Large intestine (tissue), 12 donors: ENCODE measurements at places on chromosomes 3 and 15. TPM values are rescaled to one million over a fixed set of nuclear protein-coding genes. Genes with fewer than 3 reads are reported as not detected.

Gene C3orf49
- polyA plus RNA-seq: 0.33 TPM

Gene MESP1
- polyA plus RNA-seq: 1.0 TPM

Gene AMIGO3
- polyA plus RNA-seq: 1.3 TPM

Gene SCAANT1
- polyA plus RNA-seq: 1.8 TPM

Gene PIK3R4
- 28.7 TPM for polyA plus RNA-seq

DNA sequence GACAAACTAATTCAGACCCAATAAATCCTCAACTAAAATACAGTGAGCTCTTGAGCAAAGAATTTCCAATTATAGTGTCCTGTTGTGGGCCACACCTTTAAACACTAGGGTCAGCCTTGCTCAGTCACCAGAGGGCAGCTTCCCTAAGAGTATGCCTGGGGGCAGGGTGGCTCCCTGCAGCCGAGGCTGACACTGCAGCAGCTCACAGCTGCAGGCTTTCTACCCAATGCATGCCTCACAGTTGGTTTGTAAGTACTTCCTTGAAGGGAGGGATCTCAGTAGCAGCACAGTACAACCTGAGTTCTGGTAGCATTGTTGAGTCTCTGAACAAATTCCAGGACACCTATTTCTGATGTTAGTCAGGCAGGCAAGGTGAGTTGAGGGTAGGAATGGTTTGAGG, 335.6 kb downstream of the TUSC7 start:
- H3K27me3 ChIP-seq: no peaks in the 10 kb centered on the region
- H3K36me3 ChIP-seq: no peaks in the 10 kb centered on the region
- DNase-seq: peak; percentile 19
- H3K4me1 ChIP-seq: no peaks in the 10 kb centered on the region
- no peak overlapping the region for H3K27ac ChIP-seq

GRCh38 chr3:50164984-50165909, 10.1 kb downstream of the SEMA3F start:
- peak overlapping the region; percentile 60 for H3K27ac ChIP-seq
- H3K4me1 ChIP-seq: peaks cover 50% of the 10 kb centered on the region
- DNase-seq: no peak
- H3K27me3 ChIP-seq: peaks cover 21% of the 10 kb centered on the region
- H3K36me3 ChIP-seq: no peaks in the 10 kb centered on the region

GRCh38 chr3:37991823-37992222, 1.2 kb downstream of the VILL start:
- no peak for DNase-seq
- peak overlapping the region; percentile 49 for H3K4me3 ChIP-seq
- peak overlapping the region; percentile 99 for H3K27ac ChIP-seq
- H3K27me3 ChIP-seq: no peaks in the 10 kb centered on the region
- peaks cover 12% of the 10 kb centered on the region for H3K36me3 ChIP-seq
- H3K4me1 ChIP-seq: peaks cover 77% of the 10 kb centered on the region

GRCh38 chr15:89187301-89187985, 33.9 kb downstream of the RLBP1 start:
- DNase-seq: no peak
- H3K4me1 ChIP-seq: peaks cover 3% of the 10 kb centered on the region
- H3K36me3 ChIP-seq: peaks cover 59% of the 10 kb centered on the region
- no peaks in the 10 kb centered on the region for H3K27me3 ChIP-seq
- no peak overlapping the region for H3K4me3 ChIP-seq

GRCh38 chr3:128226795-128227395, 73.6 kb downstream of the EEFSEC start:
- no peak overlapping the region for H3K4me3 ChIP-seq
- no peak overlapping the region for H3K27ac ChIP-seq
- no peaks in the 10 kb centered on the region for H3K27me3 ChIP-seq
- no peaks in the 10 kb centered on the region for H3K4me1 ChIP-seq

DNA sequence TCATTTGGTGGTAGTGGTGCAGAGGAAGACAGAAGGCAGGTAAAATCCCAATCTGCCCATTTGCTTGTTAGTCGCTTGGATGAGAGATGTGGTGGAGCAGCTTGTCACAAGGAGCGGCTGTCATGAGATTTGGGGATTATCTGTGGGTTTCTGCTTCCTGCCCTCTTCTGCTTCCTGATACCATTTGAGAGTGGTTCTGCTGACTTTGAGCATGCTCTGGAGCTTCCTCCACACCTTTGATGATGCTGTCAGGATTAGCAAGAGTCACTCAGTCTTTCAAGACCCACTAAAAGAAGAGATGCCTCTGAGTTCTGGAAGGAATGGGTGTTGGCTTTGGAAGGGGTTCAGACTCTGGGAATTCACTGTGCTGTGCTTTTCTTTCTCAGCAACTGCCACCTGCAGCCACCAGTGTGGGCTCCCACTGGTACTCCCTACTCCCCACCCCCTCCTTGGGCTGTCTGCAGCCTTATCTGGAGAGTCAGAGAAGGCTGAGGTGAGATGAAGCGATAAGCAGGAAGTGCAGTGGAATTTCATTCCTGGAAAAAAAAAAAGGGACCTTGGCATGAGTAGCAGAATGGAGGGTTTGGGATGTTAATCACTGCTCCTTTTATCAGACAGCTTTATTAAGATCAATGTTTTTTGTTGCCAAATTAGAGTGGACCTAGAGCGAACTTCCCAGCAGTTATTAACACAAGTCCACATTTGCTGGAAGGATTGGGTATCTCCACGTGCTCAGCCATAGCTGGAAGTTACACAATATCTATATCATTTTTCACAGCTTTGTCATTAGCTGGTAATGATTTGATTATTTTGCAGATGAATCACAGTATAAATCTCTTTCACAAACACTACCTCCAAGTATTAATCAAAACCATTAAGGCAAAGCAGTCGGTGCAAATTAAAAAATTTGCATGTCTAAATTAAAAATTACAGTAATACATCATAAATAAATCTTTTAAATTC, 233.0 kb upstream of the SATB1 start:
- DNase-seq: no peak
- H3K27me3 ChIP-seq: no peaks in the 10 kb centered on the region
- H3K4me1 ChIP-seq: no peaks in the 10 kb centered on the region
- H3K4me3 ChIP-seq: no peak overlapping the region

GRCh38 chr3:38136393-38136776, 542 bp downstream of the ACAA1 start:
- H3K27me3 ChIP-seq: no peaks in the 10 kb centered on the region
- H3K4me3 ChIP-seq: peak overlapping the region; percentile 85
- H3K4me1 ChIP-seq: peaks cover 52% of the 10 kb centered on the region
- peak overlapping the region; percentile 69 for H3K27ac ChIP-seq

DNA sequence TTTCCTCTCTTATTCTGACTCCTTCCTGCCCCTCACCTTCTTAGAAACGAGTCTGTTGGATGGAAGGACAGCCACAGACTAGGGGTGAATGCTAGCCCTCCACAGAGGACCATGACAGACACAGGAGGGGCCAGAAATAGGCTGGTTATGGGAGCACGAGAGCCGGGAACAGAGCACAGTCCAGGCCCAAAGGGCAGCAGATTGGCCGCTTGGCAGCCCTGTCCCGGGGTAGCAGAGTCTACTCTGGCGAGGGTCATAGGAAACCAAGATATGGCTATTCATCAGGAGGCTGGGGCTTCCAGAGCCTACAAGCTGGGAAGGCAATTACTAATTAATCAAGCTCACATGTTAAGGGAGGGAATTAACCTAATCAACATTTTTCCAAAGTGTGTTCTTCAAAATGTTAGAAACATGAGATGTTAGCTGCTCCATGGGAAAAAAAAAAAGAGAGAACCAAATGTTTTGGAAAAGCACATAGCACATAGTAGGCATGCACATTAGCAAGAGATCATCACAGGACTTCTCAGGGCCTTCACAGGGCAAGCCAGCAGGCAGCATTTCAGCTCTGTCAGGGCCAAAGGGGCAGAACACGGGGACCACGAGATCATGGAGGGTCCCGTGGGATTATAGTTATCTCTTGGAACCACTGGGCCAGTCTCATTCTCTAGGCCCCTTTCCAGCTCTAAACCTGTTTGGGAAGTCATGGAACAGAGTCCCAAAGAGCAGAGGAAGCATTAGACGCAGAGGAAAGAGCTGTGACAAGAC, 13.3 kb downstream of the SEMA3G start:
- H3K27me3 ChIP-seq: no peaks in the 10 kb centered on the region
- no peak overlapping the region for H3K4me3 ChIP-seq
- no peak for DNase-seq
- H3K4me1 ChIP-seq: peaks cover 4% of the 10 kb centered on the region
- H3K36me3 ChIP-seq: no peaks in the 10 kb centered on the region

DNA sequence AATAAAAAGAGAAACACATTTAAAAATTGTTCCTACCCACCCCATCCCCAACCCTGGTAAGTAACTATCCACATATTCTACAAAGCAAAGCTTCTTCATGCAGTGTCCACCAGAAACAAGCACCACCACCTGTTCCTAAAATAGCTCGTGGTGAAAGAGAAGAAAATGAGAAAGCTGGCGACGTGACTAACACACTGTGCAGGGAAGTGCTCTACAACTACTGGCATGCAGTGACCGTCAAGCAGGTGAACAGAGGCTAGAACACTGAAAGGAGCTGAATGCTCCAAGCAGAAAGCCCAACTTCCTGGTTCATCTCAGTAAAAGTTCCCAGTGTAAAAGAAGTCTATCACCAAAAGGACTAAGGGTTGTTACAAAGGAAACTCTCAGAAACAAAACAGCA, 80.7 kb downstream of the NR2E3 start:
- H3K4me3 ChIP-seq: no peak overlapping the region
- H3K4me1 ChIP-seq: no peaks in the 10 kb centered on the region

DNA sequence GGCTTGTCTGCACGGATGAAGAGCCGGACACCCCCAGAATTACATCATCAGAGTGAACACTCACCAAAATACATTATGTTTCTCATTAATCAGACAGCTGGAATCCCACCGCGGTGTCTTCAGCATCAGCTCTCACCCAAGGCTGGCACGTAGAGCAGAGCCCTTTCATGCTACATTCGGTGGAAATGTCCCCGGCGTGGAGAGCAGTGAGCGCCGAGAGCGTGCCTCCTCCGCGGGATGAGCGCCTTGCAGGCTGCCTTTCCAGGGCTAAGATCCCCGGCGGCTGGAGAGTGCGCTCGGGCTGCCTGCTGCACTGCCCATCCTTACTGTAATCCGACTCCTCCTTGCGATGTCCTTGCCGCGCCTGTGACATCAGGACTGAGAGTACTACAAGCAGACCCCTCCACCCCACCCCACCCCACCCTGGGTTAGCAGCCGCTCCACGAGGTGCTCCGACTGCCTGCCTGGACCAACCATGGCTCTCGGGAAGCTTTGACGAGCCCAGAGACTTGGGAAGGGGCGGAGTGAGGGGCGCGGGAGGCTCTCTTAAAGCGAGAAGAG, at the start of gene ZNF385D:
Gene ZNF385D, minus strand, starts transcription at position 380 of the 561 bp plus-strand sequence. Its CDS starts 294 bp downstream, at position 86.
- no peaks in the 10 kb centered on the region for H3K4me1 ChIP-seq
- peak; percentile 23 for DNase-seq
- peaks cover 8% of the 10 kb centered on the region for H3K27me3 ChIP-seq
- H3K27ac ChIP-seq: no peak within 1 kb of the TSS
- H3K36me3 ChIP-seq: no peaks in the 10 kb centered on the region
- peak within 1 kb of the TSS; percentile 35 for H3K4me3 ChIP-seq
